Omental fat pad (tissue), 4 donors: ENCODE measurements at places on chromosomes 16 and 17.

DNA sequence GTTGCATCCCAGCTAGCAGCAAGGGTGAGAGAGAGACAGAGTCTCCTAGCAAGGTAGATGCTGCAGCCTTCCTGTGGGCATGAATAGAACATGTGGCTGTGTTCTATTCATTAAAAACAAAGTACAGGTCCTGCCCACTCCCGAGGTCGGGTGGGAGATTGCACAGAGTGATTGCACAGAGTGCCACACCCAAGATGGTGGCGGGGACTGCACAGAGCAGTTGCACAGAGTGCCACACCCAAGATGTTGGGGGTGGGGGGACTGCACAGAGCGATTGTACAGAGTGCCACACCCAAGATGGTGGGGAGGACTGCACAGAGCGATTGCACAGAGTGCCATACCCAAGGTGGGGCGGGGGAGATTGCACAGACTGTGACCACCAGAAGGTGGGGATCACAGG, 410.8 kb upstream of the EEF2KMT start:
- no peak for DNase-seq

DNA sequence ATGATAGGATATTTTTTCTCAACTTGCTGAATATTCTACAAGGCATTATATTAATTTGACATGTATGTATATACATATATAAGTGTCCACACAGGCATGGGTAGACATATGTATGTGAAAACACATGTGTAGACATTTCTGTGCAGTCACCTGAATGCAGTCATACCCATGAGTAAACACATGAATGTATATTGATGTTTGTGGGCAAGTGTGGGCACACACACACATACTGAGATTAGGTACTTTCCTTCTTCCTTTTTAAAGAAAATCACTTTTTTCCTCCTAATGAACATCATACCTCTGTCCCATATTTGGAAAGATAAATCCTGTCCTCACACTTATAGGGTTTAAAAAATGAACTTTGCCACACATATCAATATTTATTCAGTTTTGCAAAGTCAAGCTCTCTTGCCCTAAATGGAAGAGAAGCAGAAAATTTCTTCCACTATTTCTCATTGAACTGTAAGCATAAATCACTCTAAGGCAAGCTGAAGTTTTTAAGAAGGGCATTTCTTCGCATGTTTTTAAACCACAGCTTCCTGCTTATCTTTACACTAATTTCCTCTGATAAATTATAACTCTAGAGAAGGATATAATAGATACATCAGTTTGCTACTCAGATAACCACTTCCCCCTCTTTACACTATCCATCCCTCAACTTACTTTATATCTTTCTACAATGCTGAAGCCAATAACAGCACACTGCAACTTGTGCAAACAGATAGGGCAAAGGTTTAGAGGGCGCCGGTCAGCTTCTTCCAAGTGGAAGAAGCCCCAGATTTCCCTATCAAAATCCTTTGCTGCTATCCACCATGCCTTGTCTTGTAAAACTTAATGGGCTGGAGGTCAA, 49.6 kb upstream of the LRRC37A3 start:
- no peak for DNase-seq

DNA sequence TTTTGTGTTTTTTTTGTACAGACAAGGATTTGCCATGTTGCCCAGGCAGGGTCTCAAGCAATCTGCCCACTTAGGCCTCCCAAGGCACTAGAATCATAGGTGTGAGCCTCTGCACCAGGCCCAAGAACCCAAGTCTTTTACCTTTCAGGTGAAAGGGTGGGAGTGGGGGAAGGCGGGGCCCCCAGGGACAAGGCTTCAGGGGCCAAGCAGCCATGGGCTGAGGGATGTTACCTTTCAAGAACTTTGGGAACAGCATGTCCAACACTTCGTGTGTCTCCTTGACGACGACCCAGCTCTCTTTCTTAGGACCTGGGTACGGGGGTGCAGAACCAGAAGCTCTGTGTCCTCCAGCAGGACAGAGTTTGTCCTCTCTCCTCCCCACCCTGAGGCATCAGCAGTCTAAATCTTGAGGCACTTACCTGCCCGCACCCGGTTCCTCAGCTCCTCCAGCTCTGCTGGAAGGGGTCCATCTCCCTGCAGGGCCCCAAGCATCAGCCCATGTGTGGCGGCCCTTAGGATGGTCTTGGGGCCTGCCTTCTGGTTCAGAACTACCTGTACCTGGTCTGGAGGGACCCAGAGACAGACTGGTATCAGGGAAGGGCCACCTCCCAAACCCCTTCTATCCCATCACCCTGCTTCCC, 9.0 kb downstream of the SLC5A2 start:
- no peak for DNase-seq

- no peak for DNase-seq
Measured at GRCh38 chr17:28043741-28044140, 1.3 kb downstream of the NLK start.

DNA sequence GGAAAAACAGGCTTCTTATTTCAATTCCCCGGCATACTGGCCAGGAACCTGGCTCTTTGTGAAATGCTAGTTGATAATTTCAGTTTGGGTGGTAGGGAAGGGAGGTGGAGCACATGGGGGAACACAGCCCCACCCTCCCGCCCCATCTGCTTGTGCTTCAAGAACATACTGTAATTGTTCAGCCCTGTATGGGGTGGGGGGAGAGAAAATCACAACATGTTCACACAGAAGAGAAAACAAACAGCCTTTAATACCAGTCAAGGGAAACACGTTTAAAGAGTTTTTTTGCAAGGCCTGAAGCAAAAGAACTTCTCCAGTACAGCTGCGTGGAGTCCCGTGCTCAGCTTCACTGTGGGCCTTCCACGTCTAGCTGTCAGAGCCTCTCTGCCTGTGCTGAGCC, 59.7 kb downstream of the SHISA6 start:
- no peak for DNase-seq

DNA sequence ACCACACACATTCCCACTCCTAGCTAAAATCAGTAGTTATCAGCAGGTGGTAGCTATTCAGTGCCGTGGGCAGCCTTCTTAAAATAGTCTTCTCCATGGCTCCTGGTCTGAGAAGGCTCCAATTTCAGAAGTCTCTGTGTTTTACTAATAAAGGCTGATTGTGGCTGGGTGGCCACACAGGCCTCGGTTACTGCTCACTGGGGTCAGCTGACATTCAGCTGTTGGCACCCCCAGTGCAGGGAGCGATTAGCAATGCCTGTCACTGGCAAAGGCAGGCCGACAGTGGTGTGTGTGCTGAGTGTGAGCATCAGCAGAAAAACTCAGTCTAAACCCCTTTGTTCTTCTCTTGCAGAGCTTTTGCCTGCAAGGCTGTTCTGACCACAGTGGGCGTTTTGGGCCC, 16.6 kb upstream of the DBNDD1 start:
- no peak for DNase-seq

GRCh38 chr16:67430504-67430976, 381 bp upstream of the HSD11B2 start:
- DNase-seq = no peak

DNA sequence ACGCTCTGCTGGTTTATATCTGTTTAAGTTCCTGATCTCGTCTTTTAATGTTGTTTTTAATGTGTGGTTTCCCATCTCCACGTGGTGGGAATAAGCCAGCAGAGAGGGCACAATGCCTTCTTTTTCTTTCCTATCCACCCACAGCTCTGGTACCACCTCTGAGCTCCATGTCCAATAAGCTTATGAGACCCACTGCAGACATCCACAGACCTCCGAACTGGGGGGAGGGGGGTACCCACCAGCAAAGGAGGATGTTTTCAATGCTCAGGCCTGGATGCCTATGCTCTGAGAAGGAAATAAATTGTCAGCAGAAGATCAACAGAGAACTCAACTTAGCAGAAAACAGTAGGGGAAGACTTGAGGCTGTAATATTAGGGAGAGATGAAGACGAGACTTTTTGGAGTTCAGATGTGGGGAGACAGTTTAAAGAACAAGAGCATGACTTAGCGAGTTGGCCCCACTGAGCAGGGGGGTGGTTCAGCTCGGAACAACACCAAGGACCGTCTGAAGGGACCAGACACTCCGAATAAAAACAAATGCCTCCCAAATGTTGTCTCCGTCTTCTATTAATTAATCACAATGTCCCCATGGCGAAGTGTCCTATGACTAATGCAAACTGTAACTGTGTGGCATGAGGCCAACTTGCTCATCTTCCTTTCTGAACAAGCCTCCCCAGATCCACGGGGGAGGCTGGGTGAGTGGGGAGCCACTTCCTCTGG, 62.7 kb downstream of the GAS7 start:
- no peak for DNase-seq

GRCh38 chr17:48241131-48241591, 133.6 kb downstream of the SNX11 start:
- no peak for DNase-seq

GRCh38 chr17:9057310-9057709, 36.0 kb downstream of the NTN1 start:
- DNase-seq = no peak

DNA sequence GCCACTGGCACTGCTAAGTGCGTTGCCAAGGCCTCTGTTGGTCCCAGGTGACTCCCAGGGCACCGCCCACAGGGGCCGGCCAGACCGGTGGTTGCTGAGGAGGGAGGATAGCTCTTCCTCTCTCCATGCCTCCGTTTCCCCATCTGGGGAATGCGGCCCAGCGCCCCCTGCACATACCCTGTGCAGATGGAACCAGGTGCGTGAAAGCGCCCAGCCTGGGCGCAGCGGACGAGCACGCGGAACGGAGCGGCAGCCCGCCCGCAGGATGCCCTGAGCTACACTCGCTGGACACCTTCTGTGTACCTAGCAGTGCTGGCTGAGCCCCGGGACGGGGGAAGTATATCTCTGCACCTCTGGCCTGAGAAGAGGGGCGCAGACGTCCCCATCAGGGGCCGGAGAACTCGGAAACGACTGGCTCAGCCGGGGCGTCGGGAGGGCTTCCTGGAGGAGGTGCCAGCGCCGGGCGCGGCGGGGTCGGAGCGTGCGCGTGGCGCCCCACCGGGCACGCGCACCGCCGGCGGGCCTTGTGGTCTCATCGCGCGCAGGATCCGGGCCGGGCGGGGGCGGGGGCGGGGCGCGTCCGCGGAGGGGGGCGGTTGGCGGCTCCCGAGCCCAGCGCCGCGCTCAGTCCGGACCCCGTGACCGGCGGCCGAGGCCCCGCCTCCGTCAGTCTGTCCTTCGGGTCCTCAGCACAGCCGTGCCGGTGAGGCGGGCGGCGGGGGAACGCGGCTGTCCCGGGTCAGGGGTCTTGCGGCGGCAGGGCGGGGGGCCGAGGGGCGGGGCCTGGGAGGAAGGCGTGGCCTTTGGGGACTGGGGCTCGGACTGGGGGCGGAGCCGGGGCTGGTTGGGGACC, at the start of the genes CCDC78 and HAGHL:
Gene CCDC78 (minus strand): TSS at position 6 of the 853 bp plus-strand sequence. CDS start 76 bp downstream, outside the sequence.
Gene HAGHL (plus strand): TSS at position 669 of the 853 bp plus-strand sequence. CDS start 404 bp downstream, outside the sequence.
- no peak for DNase-seq

- no peak for DNase-seq
Measured at GRCh38 chr17:29593591-29594518, 923 bp downstream of the ANKRD13B start.

DNA sequence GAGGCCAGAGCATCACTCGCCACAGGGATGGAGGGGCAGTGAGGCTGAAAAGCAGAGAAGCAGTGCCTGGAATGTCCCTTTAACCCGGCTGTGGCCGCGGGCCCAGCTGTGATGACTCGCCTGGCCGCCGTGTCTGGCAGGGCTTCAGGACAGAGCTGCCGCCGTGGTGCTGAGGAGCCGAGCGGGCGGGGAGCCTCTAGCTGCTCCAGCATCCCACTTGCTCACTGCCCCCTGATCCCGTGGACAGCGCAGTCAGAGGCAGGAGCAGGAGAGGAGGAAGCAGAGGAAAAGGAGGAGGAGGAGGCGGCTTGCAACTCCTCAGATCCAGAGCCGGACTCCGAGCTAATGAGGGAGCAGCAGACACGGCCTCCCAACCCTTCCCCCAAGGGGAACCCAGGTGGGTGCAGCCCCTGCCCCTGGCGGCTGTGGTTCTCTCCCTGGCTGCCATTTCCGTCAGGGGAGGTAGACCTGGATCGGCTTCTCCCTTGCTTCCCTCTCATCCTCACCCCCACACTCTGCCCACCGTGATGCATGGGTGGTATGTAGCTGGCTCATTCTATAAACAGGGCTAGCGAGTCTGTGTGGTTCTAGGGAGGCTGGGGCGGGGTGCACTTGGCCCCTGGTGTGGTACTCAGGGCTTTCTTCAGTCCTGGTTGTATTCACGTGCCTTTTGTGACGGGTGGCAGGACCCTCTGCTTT, 165.7 kb downstream of the CMIP start:
- DNase-seq = no peak

- DNase-seq = no peak
Measured at GRCh38 chr16:54493061-54493460, 206.5 kb upstream of the IRX3 start.

- DNase-seq = no peak
Measured at GRCh38 chr16:50025537-50025931, 509 bp downstream of the CNEP1R1 start.

- no peak for DNase-seq
Measured at GRCh38 chr16:27591837-27592236, 41.9 kb downstream of the KATNIP start.

DNA sequence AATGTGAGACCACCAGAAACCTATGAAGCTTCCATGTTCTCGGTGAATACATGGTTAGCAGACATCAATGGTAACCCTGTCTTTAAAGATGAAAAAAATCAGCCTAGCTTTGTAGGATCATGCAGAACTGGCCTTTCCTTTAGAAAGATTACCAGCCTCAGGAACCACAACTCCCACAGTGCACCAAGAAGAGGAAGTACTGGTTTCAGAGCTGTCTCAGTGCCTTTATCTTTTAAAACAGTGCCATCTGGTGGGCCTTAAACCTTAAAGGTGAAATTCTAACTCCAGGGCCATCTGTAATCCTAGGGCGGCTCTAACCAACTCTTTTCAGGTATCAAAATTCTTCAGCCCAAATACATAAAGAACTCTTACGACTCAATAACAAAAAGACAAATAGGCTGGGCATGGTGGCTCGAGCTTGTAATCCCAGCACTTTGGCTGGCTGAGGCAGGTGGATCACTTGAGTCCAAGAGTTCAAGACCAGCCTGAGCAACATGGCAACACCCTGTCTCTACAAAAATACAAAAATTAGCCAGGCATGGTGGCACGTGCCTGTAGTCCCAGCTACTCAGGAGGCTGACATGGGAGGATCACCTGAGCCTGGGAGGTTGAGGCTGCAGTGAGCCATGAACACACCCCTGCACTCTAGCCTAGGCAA, 5.4 kb downstream of the ATPAF2 start:
- DNase-seq = no peak

GRCh38 chr16:5349670-5350517, 252.3 kb upstream of the EEF2KMT start:
- no peak for DNase-seq

DNA sequence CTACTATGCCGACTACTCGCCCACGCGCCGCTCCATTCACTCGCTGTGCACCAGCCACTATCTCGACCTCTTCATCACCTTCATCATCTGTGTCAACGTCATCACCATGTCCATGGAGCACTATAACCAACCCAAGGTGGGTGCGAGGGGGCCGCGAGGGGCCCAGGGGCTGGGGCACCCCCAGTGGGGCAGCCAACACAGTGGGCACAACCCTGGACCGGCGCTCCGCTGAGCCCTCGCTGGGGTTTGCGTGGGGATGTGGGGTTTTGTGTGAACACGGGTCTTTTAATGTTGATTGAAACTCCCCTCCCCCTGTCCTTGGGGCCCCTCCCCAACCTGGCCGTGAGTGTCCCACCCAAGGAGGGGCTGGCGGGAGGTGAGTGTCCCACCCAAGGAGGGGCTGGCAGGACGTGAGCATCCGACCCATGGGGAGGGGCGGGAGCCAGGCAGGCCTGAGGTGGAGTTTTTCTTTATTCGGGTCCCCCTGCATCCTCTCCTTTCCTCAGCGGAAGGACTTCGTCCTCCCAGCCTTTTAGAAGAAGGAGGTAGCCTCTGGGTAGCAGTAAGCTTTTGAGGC, 11.2 kb downstream of the TPSG1 start:
- DNase-seq = no peak
